Activated naive CD8-positive, alpha-beta T cell treated with anti-CD3 and anti-CD28 coated beads, Interleukin-2, amount 10 ng/mL, durations not matched to agents 7 days and 5 days (primary cell): ENCODE measurements at places on chromosomes 4 and X.
A peak's percentile ranks its signal among the peaks of the same experiment; 100 is the strongest.

GRCh38 chr4:3295837-3296624, 3.2 kb downstream of the RGS12 start:
- no peaks in the 10 kb centered on the region for H3K36me3 ChIP-seq
- H3K27ac ChIP-seq, result no peak overlapping the region
- peaks cover 12% of the 10 kb centered on the region for H3K4me1 ChIP-seq
- no peak for DNase-seq
- no peak overlapping the region for H3K4me3 ChIP-seq

DNA sequence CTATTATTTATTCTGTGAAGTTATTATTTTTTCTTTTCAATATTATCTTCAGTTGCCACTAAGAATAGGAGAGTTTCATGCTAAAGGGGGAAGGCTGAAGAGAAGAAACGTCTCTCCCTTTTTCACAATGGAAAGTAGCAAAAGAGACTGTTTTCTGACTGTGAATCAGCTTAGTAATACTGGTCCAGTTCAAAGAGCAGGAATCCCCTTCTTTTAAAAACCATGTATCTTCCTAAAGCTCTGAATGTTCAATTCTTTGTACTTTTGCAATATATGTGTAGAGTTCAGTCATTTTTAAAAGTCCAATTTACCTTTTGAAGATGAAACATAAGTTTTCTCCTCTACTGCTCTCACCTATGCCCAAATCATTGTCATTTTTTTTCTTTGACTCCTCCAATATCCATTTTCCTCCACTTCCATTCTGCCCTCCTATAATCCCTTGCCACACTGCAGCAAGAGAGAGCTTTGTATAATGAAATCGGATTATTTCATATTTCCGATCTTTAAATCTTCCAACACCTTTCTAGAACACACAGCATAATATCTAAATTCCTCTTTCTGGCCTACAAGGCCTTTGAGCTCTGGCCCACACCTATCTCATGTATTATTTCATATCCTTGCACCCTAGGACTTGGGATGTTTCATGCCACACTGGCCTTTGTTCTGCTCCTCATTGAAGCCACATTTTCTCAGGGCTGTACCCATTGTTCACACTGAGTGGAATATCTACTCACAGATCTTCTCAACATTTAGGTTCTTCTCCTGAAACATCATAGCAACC, 195.3 kb downstream of the CAMK2D start:
- no peaks in the 10 kb centered on the region for H3K27me3 ChIP-seq
- peak overlapping the region; percentile 10 for H3K4me3 ChIP-seq
- peaks cover 25% of the 10 kb centered on the region for H3K36me3 ChIP-seq
- peaks cover 31% of the 10 kb centered on the region for H3K4me1 ChIP-seq
- peak overlapping the region; percentile 4 for H3K27ac ChIP-seq
- DNase-seq, result no peak

DNA sequence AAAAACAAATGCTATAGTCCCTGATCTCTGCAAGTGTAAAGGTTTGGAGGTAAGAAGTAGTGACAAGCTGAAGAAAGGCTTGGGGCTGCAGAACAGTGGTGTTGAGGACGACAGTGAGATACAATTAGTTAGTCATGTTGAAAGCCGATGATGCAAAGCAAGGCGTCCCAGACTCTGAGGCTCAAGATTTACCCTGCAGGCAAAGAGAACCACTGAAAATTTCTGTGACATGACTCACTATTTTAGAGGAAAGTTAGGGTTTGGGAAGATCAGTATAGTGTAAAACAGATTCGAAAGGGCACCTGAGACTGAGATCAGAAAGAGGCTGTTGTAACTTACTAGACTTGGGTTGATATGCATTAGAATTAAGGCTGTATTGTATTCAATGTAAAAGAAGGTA, 281.3 kb upstream of the FTHL17 start:
- no peak for DNase-seq
- H3K4me3 ChIP-seq, result no peak overlapping the region
- peaks cover 2% of the 10 kb centered on the region for H3K27me3 ChIP-seq
- no peaks in the 10 kb centered on the region for H3K4me1 ChIP-seq

DNA sequence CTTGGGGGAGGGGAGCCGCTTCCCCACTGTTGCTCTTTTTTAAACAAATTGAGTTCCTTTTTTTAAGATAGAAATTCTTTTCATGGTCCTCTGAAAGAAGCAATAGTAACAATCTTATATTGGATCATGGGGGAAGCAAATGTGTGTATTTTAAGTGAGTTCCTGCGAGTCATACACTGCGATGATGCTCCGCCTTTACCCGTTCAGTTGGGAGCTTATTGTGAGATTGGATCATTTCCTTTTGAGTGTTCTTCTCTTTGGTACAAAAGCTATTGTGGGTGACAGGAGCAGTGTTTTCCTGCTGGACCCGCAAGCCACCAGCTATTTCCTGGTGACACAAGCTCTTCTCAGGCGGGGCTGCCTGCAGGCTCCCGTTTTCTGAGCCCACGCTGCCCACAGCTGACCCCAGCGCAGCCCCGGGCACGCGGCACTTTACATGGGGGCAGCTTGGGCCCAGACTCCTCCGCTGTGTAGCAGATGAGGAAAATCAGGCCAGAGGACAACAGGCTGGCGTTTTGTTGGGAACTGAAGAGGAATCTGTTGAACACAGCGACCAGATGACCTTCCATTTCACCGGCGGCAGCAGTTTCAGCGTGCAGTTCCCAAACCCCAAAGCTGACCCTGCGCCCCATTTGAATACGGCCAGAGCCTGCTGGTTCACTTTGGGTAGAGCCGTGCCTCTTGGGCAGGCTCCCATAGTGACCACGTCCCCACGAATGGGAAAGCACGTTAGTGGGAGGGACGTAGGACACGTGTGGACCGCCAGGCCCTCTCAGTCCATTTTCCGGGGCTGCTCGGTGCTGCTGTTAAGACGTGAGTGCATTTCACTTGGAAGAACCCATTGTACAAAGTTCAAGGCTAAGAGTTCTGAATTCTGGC, 12.2 kb downstream of the TADA2B start:
- no peak for DNase-seq
- H3K4me3 ChIP-seq, result no peak overlapping the region
- H3K27ac ChIP-seq, result no peak overlapping the region
- peaks cover 12% of the 10 kb centered on the region for H3K4me1 ChIP-seq

GRCh38 chr4:94700298-94700697, 57.5 kb upstream of the BMPR1B start:
- peaks cover 2% of the 10 kb centered on the region for H3K27me3 ChIP-seq
- DNase-seq, result no peak
- H3K36me3 ChIP-seq, result no peaks in the 10 kb centered on the region
- no peak overlapping the region for H3K27ac ChIP-seq
- no peak overlapping the region for H3K4me3 ChIP-seq

DNA sequence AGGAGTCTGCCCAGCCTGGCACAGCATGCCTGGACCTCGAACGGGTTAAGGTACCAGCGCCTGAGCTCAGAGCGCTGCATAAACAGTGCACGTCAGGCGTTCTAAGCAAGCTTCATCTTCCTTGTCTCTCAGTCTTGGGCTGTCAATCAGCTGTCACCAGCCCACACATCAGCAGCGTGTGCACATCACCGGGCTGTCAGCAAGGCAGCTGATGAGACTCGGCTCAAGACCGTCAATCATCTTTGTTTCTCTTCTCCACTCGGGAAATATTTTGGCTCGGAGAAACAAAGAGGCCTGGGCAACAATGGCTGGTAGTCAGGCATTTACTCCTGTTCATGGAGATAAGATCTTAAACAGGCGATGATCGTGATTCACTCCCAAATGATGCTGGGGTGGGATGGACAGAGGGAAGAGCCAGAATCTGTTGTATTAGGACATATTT, 141.3 kb downstream of the LDB2 start:
- H3K4me3 ChIP-seq, result no peak overlapping the region
- no peak for DNase-seq
- H3K36me3 ChIP-seq, result no peaks in the 10 kb centered on the region
- no peaks in the 10 kb centered on the region for H3K27me3 ChIP-seq
- H3K4me1 ChIP-seq, result no peaks in the 10 kb centered on the region
- no peak overlapping the region for H3K27ac ChIP-seq

GRCh38 chr4:162954976-162955375, 211.7 kb downstream of the NAF1 start:
- H3K4me3 ChIP-seq, result no peak overlapping the region
- H3K36me3 ChIP-seq, result no peaks in the 10 kb centered on the region
- no peak for DNase-seq
- no peak overlapping the region for H3K27ac ChIP-seq

GRCh38 chr4:42636645-42636949, 20.3 kb downstream of the ATP8A1 start:
- DNase-seq, result no peak
- H3K4me1 ChIP-seq, result peaks cover 44% of the 10 kb centered on the region
- no peak overlapping the region for H3K4me3 ChIP-seq
- H3K27ac ChIP-seq, result no peak overlapping the region
- H3K27me3 ChIP-seq, result no peaks in the 10 kb centered on the region

- H3K4me1 ChIP-seq, result no peaks in the 10 kb centered on the region
- DNase-seq, result no peak
- H3K36me3 ChIP-seq, result no peaks in the 10 kb centered on the region
- H3K4me3 ChIP-seq, result no peak overlapping the region
- no peak overlapping the region for H3K27ac ChIP-seq
Measured at GRCh38 chr4:155434366-155434765, 57.6 kb upstream of the MAP9 start.

DNA sequence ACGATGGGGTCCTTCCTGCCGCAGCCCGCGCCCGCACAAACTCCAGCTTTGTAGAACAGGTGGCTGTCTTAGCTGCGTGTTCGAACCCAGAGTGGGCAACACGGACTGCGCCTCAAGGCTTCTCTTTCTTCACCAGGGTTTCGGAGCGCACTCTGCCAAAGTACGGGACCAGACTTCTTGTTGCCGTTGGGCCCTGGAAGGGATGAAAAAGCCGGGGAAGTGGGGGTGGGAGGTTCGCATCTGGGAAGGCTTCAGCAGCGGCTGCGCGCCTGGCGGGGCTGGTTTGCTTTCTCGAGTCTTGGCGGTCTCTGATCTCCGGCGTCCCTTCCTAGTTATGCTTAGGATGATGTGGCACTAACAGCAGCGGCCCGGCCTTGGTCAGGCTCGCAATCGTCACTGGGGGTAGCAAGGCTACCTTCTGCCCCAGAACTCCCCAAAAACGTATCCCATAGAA, 673 bp downstream of the PARM1 start:
- DNase-seq, result no peak
- no peak overlapping the region for H3K27ac ChIP-seq
- H3K4me1 ChIP-seq, result peaks cover 10% of the 10 kb centered on the region
- peaks cover 49% of the 10 kb centered on the region for H3K27me3 ChIP-seq

DNA sequence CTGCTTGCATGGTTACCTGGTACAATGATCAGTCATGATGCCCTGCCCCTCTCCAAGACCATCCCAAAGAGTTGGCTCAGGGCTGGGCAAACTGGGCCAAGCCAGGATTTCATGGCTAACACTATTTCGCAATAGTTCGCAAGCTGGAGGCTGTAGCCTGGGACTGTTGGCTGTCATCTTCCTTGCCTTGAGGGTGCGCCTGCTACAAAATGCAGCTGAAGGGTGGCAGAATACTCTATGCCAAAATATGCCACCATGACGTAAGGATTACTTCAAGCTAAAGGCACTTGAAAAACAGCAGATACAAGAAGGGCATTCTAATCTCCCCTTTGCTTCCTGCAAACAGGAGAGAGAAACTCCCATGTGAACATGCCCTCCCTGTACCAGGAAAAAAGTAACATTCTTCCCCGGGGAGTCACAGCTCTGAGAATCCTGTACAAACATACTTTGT, 21.0 kb downstream of the SAT1 start:
- H3K4me3 ChIP-seq, result no peak overlapping the region
- no peaks in the 10 kb centered on the region for H3K36me3 ChIP-seq
- no peak overlapping the region for H3K27ac ChIP-seq
- H3K27me3 ChIP-seq, result no peaks in the 10 kb centered on the region
- no peak for DNase-seq

DNA sequence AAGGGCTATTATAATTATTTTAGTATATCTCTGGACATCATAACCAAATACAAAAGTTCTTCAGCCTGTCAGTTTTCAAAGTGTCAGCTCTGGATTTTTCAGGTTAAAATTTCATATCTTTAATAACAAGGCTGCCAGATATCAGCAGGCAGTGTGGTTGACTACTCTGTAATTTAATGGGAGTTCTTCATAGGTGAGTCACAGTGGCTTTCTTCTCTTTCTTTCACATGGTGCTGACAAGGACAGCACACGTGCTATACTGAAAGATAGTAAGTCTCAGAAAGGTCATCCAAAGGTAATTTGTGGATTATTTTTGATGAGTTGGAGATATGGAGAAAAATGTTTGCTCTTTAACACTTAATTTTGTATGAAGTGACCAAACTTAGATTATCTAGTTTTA, 43.2 kb downstream of the GALNT7 start:
- no peak overlapping the region for H3K27ac ChIP-seq
- DNase-seq, result no peak
- no peak overlapping the region for H3K4me3 ChIP-seq
- no peaks in the 10 kb centered on the region for H3K27me3 ChIP-seq
- peaks cover 5% of the 10 kb centered on the region for H3K36me3 ChIP-seq

DNA sequence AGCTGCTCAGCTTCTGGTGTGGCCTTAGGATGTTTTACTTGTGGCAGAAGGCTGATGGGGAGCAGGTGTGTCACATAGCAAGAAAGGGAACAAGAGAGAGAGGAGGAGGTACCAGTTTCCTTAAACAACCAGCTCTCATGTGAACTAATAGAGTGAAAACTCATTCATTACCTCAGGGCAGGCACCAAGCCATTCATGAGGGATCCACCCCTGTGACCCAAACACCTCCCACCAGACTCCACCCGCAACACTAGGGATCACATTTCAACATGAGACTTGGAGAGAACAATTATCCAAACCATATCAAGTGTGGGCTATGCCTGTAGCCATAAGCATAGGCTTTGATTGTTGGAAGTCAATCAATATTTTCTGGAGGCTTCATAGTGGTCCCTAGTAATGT, 56.0 kb downstream of the GSX2 start:
- no peak overlapping the region for H3K27ac ChIP-seq
- peaks cover 10% of the 10 kb centered on the region for H3K27me3 ChIP-seq
- H3K4me1 ChIP-seq, result no peaks in the 10 kb centered on the region
- no peak for DNase-seq
- no peaks in the 10 kb centered on the region for H3K36me3 ChIP-seq
- H3K4me3 ChIP-seq, result no peak overlapping the region

DNA sequence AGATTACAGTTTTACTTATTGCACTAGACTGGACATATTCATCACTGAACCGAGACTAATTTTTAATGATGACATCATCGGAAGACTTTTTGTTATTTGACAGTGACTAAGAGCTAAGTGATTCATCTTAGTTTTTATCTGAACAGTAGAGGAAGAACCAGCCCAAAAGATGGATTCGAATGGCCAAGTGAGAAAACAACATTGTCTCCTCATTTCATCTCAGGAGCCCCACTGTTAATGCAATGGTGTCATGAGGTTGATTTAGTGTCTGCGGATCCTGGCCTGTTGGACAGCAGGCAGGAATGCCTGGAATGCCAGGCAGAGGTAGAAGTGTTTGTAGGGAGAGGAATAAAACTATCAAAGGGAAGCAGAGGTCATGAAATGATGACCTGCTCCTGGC, 37.8 kb upstream of the HPF1 start:
- no peak overlapping the region for H3K4me3 ChIP-seq
- no peak for DNase-seq
- no peaks in the 10 kb centered on the region for H3K36me3 ChIP-seq
